ENCODE measurements at places on chromosomes 1 and 21.

DNA sequence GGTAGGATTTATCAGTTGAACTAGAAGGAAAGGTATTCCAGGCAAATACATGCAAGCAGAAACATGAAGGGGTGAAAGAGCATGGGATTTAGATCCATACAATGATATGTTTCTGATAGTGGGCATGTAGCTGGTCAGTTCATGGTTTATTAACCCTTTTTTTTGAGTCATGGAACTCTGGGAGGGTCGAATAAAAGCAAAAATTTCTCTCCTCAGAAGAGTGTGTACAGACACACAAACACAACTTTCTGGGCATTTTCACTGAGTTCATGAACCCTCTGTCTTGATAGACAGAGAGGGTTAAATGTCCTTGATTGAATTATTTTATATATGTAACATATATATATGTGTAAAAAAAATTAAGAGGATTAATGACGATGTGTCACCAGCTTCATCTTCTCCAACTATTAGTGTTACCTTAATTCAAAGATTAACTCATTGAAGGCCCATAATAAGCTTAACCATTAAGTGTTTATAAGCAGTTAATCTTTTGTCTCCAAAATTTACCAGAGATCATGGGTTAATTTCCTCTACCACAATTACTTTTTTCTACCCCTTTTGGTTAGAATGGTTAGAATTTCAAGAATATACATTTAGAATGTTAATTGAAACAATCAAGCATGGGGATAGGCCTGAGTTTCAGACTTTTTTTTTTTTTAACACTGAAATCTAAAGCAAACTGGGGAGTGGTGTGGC lies 4.6 kb downstream of the JUN start:
- no peak for DNase-seq

DNA sequence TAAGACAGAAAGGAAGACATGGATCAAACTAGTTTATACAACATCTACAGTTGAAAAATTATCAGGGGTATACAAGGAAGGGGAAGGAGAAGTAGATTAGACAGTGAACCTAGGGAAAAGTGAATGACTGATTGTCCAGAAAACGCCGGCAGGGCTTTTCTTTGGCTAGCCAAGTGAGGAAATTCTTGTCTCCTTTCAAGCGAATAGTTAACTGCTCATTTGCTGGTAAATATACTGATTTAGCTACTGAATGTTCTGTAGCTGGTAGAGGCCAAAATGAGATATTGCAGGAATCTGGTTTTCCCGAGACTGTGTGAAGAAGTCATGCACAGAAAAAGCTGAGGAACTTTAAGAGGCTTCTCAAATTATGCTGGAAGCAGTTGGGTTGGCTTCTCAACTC lies 128.5 kb upstream of the ZNHIT6 start:
- no peak for DNase-seq

- peak; percentile 58 for DNase-seq
These were observed 7.8 kb downstream of the SLC41A1 start for GRCh38 chr1:205805082-205805711.

GRCh38 chr1:173415490-173415889 lies 61.6 kb upstream of the PRDX6 start:
- no peak for DNase-seq

GRCh38 chr1:172724765-172725613 lies 66.1 kb downstream of the FASLG start:
- DNase-seq = no peak

DNA sequence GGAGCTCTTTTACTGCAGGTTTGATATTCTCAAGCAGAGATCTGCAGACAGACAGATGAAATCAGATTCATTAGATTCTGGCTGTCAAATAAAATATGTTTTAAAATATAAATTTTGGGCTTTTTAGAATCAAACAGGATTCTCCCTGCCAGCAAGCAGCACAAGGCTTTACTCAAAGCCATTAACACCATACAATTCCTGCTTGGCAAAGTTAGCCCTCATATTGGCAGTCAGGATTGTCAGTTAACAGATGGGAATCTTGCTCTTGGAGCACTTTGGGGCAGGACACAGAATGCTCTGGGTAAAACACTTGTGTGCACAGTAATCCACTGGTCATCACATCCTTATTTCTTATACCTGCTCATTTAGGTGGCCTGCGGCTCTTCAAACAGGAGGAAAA lies 560.6 kb upstream of the BEND5 start:
- no peak for DNase-seq

DNA sequence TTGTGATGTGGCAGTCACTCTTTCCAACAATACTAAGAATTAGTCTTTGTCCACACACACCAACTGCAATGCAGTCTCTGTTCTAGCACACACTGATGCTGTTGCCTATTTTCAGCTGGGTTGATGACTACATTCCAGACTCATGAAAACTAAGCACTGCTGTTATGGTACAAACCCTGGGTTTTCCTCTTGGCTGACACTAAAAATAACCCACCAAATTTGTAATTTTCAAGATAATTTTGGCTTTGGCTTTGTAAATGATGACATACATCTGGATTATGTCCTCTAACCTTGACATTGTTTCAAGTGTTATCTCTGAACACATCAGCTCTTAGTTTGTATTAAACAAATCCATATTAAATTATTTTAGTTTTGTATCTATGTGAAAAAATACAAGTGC lies 444.8 kb downstream of the PTPRC start:
- no peak for DNase-seq

DNA sequence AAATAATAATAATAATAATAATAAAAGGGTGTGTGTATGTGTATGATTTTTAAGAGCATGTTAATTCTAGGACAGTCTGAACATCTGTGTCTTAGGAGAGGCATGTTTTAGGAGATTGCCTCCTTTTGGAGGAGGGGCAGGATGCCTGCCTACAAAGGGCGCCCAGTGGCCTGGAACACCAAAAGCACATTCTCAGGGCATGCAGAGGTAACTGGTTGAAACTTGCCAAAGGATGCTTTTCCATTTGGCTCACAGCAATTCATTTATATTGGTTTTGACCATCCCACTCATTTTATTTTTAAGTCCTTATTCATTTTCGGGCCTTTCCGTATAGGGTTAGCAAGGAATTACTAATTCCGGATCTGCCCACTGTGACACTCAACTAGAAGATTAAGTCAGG lies 21.1 kb upstream of the LAMC2 start:
- DNase-seq = no peak

GRCh38 chr1:230423951-230424350 lies 2.2 kb downstream of the PGBD5 start:
- DNase-seq = no peak

DNA sequence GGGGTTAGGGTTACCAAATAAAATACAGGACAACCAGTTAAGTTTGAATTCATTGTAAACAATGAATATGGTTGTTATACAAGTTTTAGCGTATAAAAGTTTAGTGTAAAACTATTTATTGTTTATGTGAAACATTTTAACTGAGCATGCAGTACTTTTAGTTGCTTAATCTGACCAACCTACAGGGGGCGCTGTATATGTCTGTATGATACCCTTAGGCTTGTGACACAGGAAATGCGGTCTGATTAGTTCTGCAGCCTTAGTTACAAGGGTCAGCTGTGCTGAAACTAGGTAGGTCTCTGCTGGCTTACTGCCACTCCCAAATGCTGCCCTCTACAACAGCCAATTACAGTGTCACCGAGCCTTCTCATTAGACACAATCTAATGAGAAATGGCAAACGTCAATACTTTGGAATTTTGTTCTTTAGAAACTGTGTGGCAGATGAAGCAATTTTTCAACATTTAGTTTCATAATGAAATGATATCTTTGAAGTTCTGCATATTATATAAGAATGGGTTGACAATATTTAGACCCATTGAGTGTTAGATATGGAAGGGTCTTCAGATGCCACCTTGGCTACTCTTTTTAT lies 56.2 kb downstream of the NTNG1 start:
- peak; percentile 3 for DNase-seq

DNA sequence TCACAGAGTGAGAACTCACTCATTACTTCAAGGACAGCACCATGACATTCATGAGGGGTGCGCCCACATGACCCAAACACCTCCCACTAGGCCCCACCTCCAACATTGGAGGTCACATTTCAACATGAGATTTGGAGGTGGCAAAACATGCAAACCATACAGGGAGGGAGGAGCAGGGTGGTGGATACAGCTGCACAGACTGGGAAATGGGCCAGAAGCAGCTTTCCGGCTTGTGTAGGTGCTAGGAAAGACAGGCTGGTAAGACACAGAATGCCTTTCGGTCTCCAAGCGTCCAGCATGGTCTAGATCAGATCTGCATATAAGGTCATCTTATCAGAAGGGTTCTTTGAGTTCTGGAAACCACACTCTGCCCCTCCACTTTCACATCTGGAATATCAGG lies 35.1 kb upstream of the TINAGL1 start:
- no peak for DNase-seq

- no peak for DNase-seq
These were observed 54.0 kb upstream of the LRP8 start for GRCh38 chr1:53381790-53382401.

DNA sequence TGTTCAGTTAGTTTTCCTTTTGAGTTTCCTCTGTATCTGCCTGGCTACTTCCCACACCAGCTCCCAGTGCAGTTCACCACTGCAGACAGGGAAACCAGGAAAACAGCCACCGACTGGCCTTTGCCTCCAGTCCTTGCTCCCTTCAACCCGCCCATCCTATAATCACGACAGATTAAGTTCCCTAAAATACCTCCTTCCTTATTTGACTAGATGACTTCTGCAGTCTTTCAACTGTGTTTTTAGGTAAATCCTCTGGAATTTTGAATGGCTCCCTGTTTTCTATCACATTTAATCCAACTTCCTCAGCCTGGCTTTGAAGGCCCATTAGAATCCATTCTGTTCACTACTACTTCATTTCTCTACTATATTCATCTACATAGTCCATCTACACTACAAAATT lies 37.6 kb downstream of the BEND5 start:
- DNase-seq = no peak

DNA sequence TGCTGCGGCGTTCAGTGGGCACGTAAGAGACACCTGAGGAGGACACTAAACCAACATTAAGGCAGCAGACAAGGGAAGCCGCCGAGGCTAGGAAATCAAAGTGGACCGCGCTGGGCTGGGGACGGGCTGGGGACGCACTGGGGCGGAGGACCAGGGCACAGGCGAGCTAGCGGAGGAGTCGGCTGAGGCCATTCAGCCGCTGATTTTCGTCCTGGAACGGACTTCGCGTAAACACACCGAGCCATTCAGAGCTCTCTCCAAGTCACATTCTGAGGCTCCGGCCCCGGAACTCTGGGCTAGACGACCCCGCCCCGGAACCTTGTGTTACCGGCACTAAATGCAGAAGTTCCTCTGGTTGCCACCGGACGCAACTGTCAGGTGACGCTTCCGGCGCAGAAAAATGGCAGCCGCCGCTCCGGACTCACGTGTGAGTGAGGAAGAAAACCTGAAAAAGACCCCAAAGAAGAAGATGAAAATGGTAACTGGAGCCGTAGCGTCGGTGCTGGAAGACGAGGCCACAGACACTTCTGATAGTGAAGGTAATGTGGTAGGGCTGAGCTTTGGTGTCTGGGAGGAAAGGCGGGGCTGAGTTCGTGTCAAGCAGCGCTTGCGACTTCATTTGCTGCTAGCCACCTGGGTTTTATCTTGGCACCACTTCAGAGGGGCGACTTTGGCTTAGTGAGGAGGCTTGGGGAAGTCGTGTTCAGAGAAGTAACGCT lies at the start of gene RRP15:
TSS of gene RRP15 (plus strand) at position 377 of the 719 bp plus-strand sequence. CDS start at position 401, 24 bp downstream.
- peak; percentile 80 for DNase-seq

GRCh38 chr1:6513320-6513801 lies 21.9 kb upstream of the PLEKHG5 start:
- no peak for DNase-seq

DNA sequence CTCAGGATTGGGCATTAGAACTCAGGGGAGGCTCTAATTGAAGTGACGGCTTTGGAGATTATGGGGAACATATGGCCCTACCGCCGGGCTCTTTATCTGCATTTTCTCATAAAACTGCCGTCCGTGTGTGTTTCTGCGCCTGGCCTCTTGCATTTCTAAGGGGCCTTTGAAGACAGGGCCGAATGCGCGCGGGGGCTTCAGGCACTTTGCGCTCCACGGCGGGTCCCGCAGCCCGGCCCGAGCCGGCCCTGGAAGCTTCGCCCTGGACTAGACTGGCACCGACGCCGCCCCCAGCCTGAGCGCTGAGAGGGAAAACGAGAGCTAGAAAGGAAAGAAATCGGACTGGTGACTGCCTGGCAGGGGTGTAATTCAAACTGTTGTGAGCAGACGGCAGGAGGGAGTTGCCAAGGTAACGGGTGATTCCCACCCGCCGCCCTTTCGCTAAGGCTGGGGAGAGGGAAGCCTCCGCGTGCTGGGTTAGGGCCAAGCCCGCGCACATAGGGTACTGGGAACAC lies 120.7 kb downstream of the LMX1A start:
- no peak for DNase-seq

- DNase-seq = no peak
These were observed 56.4 kb downstream of the AJAP1 start for GRCh38 chr1:4710592-4711415.

GRCh38 chr1:197451381-197451780 lies 183.3 kb downstream of the CRB1 start:
- DNase-seq = no peak

- DNase-seq = no peak
These were observed 5.1 kb downstream of the LMO4 start for GRCh38 chr1:87333692-87334347.

DNA sequence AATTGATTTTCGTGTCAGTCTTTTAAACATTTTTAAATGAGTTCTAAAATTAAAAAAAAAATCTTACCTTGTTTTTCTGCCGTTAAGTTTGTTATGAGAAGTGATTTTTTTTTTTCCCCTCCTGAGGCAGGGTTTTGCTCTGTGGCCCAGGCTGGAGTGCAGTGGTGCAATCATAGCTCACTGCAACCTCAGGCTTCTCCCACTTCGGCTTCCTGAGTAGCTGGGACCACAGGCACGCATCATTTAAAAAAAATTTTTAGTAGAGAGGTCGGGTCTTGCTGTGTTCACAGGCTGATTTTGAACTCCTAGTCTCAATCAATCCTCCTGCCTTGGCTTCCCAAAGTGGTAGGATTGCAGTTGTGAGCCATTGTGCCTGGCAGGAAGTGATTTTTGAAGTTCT lies 41.1 kb downstream of the MTR start:
- DNase-seq = no peak

GRCh38 chr1:190474010-190474409 lies 3.7 kb downstream of the BRINP3 start:
- DNase-seq = no peak

DNA sequence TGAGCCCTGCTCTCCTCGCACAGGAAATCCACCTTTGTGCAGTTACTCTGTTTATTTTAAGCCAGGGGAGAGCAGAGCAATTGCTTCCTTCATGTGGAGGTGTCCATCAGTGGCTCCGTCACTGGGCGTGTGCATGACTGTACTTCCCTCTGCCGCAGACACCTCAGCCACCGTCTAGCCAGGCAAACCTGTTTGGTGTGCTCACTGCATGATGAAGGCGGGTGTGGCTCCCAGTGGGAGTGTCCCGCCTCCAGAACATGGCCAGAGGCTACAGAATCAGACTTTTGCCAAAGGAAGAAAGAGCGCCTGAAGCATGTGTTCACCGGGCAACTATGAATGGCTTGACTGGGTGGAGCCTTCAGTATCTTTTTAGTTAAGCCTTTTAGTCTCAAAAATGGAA lies 26.1 kb upstream of the LAMC2 start:
- no peak for DNase-seq
